Right renal cortex interstitium (tissue), 3 donors: ENCODE measurements at places on chromosomes 16 and 17.

DNA sequence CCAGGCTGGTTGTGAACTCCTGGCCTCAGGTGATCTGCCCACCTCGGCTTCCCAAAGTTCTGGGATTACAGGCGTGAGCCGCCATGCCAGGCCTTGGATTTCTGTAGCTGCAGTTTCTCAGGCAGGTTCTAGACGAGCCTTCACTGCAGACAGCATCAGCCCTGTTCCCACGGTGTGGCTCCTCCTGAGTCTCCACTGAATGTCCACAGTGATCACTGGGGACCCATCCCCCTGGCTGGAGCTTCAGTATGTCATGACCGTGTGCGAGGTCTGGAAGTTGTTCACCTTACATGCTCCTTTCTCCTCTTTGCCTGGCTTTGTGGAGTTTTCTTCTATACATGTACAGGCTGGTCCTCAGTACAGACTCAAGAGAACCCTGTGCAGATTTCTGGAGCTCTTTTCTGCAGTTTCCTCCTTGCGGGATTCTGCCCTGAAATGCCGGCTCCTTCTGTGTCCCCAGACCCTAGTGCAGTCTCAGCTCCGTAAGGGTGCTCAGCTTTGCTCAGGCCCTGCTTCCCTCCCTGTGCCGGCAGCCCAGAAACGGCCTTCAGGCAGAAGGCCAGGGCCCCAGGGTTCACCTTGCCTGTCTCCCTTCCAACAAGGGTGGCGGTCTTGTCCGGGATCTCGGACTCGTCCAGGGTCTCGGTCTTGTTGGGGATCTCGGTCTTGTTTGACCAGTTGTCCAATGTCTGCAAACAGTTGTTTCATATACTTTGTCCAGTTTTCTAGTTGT is 14.3 kb upstream of the FASN start:
- no peak for DNase-seq

DNA sequence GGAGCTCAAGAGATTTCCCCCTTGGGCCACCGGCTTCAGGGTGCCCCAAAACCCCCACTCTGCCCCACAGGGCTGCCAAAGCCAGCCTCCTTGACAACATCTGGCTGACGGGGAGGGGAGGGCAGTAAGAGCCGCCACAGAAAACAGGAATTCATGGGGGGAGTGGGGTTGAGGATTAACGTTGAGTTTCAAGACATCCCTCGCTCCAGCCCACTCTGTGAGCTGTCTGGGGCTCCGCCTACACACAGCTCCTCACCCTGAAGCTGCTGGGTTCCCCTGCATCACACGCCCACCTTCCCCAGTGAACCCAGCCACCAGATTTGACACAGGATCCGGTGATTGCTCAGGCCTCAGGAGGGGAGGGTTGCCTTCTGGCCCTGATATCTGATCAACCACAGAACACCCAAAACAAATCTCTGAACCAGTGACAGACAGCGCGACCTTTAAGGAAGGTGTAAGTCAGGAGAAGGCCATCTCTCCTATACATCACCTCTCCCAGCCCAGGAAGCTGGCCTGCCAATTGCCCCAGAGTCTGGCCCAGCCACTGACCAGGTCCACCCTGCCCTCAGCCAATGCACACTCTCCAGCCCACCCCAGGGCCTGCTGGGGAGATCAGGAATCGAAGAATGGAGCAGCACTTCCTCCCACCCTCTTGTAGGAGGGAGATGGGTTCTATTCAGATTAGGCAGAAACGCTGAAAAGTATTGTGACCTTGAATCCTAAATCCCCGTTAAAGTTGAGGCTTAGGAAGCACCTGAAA is 132.1 kb downstream of the CLEC16A start:
- no peak for DNase-seq

GRCh38 chr16:50305441-50306061 is 39.2 kb downstream of the ADCY7 start:
- no peak for DNase-seq

DNA sequence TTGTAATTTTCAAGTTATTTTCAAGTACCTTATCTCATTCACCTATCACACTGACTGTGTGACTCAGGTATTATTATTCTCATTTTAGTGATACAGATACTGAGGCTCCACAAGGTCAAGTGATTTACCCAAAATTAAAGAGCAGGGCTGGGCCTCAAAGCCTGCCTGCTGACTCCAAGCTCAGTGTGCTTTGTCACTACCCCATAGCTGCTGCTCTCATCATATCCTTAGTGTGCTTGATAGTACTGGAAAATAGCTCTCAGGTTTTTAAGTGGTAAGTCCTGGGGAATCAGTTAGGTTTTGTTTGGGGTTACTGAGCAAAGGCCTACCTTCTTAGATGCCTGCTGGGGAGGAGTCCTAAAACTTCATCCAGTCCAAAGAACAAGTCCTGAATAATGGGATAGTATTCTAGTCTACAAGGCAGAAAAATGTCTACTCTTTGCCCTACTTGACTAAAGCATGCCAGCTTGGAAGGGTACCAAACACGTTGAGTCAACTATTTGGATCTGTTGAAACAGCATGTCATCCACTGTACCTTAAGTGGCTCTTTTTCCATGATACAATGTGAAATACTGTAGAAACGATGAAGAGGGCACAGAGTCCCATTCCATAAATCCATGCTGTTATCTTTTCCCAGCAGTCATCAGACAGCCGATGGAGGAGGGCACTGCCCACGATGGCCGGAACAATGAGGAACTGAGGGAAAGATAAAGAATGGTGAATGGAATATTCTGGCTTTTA is 10.7 kb downstream of the MMD start:
- no peak for DNase-seq
